Omental fat pad (tissue), 4 donors: ENCODE measurements at places on chromosomes 7 and 10. TPM values are rescaled to one million over a fixed set of nuclear protein-coding genes. Genes with fewer than 3 reads are reported as not detected.

Gene PNLIPRP2
- not detected for total RNA-seq

Gene ZNF398
- total RNA-seq, result 13.3 TPM

Gene CRPPA
- 2.5 TPM for total RNA-seq

Gene GPRIN2
- total RNA-seq, result 0.46 TPM

Gene GNG11
- total RNA-seq, result 54.1 TPM

Gene ZC3HAV1L
- total RNA-seq, result 16.8 TPM

Gene NEBL
- total RNA-seq, result 20.5 TPM

Gene HOXA7
- total RNA-seq, result 4.8 TPM

Gene ZNF853
- total RNA-seq, result 4.1 TPM

Gene ZNF488
- total RNA-seq, result 0.19 TPM

DNA sequence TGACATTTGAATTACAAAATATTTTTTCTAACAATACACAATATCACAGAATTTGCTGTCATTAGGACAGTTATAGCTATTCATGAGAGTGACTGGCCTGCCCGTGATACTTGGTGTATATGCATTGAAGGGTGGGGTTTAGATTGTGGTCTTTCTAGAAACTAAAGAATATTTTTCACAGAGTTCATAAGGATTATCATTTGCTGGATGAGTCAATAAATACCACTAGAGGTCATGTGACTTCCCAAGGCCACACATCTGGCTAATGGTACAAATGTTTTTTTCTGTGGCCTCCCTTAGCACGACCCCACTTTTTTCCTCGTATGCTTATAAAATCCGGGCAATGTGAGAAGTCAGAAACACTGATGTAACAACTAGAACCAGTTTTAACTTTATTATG is 5.2 kb downstream of the OPTN start:
- DNase-seq, result no peak

DNA sequence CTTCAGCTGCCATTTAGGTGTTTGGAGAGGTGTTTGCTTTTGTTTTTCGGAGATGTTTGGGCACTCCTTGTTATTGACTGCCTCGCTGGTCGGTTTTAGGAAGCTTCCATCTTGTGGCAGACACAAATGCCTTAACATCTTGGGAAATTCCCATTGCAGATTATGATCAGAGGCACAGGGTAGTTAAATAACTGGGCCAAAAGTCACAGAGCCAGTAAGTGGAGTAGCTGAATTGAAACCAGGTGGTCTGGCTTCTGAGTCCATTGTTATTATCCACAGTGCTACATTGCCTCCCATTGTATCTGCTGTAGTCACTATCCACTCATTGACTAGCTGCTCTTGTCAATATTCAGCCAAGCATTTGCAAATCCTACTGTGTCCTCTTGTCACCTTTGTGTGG is 138.2 kb upstream of the PLPP4 start:
- no peak for DNase-seq

- DNase-seq, result no peak
These were observed 258.9 kb downstream of the SUGCT start for GRCh38 chr7:40393660-40394059.

DNA sequence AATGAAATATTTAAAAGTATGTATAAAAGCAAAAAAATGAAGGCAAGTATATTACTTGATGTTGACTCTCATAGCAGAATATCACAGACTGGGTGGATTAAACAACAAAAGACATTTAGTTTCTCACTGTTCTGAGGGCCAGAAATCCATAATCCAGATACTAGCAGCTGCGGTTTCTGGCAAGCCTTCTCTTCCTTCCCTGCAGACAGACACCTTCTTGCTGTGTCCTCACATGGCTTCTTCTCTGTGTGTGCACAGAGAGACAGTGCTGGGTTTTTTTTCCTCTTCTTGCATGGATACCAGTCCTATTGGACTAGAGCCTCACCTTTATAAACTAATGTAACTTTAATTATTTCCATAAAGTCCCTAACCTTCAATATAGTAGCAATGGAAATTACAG is 127.9 kb upstream of the AKR1E2 start:
- no peak for DNase-seq

- DNase-seq, result no peak
These were observed 10.1 kb downstream of the ADD3 start for GRCh38 chr10:110017907-110018306.

GRCh38 chr7:33487998-33488682 is 358.8 kb downstream of the BBS9 start:
- DNase-seq, result no peak

DNA sequence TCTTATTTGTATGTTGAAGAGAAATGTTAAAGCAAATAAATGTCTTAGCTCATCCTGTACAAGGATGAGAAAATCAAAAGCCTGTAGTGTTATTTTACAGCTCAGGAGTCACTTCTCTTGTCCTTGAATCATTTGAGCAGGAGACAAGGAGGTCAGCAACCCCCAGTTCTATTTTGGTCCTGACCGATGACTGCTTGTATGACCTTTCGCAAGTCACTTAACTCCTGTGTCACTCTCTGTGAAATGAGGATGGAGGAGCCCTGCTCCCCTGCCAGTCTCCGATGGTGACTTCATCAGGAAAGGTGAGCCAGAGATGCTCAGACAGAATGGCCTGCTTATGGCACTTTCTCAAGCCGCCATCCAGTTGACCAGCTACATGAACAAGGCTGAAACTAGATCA is 101.0 kb downstream of the CELF2 start:
- DNase-seq, result no peak

- no peak for DNase-seq
These were observed 24.3 kb downstream of the TECTB start for GRCh38 chr10:112307358-112308124.

GRCh38 chr7:117072620-117073118 is 119.4 kb downstream of the ST7 start:
- no peak for DNase-seq

DNA sequence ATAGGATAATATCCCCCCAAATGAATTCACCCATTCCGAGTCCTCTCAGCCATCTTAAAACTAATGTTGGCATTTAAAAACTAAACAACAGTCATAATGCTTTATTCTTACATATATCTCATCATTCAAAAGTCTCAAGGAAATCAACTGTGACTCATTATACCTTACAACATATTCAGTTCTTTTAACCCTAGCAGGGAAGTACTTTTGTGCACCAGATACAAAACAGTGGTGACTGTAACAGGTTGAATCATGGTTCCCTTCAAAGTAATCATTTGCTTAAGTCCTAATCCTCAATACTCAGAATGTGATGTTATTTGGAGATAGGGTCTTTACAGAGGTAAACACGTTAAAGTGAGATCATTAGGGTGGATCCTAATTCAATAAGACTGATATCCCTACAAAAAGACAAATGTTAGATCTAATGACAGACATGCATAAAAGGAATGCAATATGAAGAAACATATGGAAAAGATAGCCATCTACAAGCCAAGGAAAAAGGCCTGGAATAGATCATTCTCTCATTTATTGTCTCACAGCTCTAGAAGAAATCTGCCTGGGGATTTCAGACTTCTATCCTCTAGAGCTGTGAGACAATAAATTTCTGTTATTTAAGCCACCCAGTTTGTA is 42.3 kb downstream of the RELN start:
- no peak for DNase-seq

DNA sequence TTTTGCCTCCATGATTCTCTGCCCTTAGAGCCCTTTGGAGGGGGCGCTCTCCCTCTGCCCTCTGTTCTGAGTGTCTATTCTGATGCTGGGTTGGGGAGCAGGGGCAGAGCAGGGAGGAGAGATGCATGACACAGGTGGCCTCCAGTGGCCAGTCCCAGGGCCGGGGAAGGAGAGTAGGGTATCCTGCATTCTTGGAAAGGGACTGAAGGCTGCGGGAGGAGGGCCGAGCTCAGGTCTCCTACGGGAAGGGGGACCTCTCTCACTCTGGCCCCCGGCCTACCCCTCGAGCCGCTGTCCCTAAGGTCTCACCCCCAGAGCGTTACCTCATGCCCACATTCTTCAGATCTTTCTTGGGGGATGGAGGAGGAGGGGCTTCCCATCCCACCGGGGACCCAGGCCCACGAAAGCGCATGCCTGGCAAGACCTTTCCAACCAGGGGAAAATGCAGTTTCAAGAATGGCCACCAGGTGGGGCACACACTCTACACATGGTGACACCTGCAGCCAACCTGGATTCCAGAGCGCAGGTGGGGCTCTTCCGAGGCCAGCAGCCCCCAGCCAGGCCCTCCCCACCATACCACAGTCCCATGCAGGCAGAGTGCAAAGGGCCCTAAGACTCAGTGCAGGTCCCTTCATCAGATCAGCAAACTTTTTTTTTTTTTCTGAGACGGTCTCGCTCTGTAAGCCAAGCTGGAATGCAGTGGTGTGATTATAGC is 86.4 kb downstream of the MYL10 start:
- DNase-seq, result peak; percentile 98
